ENCODE measurements at places on chromosomes 5 and 9.

GRCh38 chr5:16936989-16937438, 926 bp upstream of the MYO10 start:
- no peak for DNase-seq

- no peak for DNase-seq
Measured at GRCh38 chr9:81682797-81683196, 6.5 kb downstream of the TLE1 start.

DNA sequence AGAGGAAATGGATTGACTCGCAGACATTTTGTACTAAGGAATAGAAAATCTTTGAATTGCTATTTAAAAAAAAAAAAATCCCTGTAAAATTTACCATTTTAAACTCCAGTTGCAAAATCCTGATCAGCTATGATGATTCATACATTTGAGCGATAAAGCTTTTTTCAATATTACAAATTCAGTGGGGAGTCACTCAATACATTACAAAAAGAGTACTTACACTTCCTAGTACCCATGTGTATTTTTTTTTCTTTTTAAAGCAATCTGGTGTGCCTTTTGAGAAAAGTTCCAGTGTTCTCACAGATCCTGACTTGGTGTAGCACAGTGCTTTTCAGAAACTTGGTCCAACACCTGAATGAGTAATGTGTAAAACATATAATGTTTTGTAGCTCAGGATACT, 54.3 kb downstream of the PIK3R1 start:
- DNase-seq, result no peak

DNA sequence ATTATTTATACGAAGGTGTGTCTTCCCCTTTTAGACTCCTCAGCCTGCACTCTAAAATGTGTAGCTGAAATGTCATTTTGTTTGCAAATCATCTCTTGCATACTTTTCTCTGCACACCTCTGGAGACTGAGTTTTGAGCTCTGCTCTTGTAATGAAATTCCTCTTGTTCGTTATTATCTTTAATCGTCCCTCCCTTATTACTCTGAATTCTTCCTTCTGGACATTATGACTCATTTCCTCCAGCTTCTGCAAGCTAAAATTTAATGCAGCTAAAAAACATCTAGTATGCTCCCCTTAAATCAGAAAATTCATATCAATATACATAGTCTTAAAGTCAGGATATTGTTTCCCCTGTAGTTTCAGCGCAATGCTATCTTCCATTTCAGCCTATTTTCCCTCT, 13.5 kb downstream of the ISL1 start:
- DNase-seq, result no peak

DNA sequence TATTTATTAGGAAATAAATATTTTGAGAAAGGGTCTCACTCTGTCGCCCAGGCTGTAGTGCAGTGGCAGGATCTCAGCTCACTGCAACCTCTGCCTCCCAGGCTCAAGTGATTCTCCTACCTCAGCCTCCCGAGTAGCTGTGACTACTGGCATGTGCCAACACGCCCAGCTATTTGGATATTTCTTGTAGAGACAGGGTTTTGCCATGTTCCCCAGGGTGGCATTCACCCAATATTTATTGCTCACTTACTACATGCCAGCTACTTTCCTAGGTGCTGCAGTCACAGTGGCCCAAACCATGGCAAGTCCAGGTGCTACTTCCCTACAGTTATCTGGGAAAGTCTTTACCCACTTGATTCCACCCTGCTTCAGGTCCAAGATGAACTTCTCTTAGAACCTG, 8.3 kb upstream of the MED7 start:
- no peak for DNase-seq

- DNase-seq, result no peak
Measured at GRCh38 chr5:79800979-79801827, 111.6 kb downstream of the CMYA5 start.

GRCh38 chr9:123174887-123175518, 93.4 kb downstream of the STRBP start:
- no peak for DNase-seq

DNA sequence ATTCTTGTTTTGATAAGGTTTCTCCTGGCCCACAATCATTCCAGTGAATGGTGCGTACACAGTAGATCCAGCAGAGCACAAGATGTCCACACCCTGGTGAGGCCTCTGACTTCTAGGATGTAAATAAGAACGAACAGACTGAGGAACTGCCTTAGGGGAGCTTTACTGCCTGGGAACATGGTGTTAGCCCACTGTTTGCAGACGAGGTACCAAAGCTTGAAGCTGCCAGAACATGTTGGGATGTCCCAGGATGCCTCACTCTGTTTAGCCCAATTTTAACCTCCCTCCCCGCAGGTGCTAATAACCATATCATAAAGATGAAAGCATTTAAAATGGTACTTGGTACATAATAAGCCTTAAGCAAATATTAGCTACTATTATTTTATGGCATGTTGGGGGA, 3.5 kb downstream of the LECT2 start:
- no peak for DNase-seq

GRCh38 chr5:125698420-125698819, 724.8 kb upstream of the GRAMD2B start:
- no peak for DNase-seq

GRCh38 chr5:50653946-50654345, 12.5 kb upstream of the PARP8 start:
- DNase-seq, result no peak

GRCh38 chr5:110203661-110204060, 513.9 kb downstream of the MAN2A1 start:
- DNase-seq, result peak; percentile 39

- DNase-seq, result no peak
Measured at GRCh38 chr9:129613520-129614175, 7.3 kb downstream of the C9orf50 start.

DNA sequence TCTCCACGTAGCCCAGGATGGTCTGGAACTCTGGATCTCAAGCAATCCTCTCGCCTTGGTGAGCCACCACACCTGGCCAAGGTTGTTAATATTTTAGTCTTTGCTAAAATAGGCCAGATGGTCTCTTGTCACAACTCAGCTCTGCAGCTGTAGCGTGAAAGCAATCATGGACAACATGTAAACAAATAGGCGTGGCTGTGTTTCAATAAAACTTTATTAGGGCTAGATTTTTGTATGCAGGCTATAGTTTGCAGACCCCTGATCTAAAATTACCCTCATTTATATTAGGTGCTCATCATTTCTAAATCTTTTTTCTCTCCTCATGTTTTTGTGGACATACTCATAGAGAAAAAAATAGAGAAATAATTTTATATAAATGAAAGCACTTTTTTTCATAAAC, 72.1 kb upstream of the SLC28A3 start:
- DNase-seq, result no peak

Data from fibroblast of skin of right quadriceps (primary cell).